ENCODE measurements at places on chromosomes 4 and X.

- no peak for DNase-seq
Measured at GRCh38 chr4:83408908-83409307, 46.7 kb downstream of the HELQ start.

GRCh38 chr4:82715731-82716617, 82.6 kb downstream of the SCD5 start:
- no peak for DNase-seq

DNA sequence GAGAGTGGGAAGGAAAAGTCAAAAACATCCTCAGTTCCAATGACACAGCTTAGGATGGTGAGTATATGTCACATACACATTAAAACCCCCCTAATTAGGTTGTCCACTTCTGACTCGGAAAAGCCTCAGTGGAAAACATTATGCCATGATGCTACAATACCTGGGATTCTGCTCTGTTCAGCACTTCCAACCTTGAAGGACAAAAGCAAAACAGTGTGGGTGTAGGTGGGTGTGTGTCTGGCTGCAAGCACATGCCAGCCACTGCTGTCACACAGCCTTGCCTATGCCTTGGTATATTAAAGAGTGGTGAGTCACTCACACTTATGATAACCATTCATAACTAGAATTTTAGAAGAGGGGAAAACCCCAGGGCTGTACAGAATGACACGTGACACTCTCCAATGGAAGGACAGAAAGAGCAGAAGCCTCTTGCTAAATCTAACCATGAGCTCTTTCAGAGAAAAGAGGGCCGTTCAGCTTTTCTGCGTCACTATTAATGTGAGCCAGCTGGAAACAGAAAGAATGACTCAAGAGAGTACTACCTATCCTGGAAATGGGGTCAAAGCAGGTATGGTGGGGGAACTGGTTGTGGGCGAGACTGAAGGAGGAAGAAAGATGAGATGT, 159.6 kb downstream of the TET2 start:
- DNase-seq: no peak

- no peak for DNase-seq
Measured at GRCh38 chr4:160265014-160265413, 1162.1 kb downstream of the RAPGEF2 start.

GRCh38 chr4:137238456-137239162, 293.7 kb downstream of the PCDH18 start:
- no peak for DNase-seq

DNA sequence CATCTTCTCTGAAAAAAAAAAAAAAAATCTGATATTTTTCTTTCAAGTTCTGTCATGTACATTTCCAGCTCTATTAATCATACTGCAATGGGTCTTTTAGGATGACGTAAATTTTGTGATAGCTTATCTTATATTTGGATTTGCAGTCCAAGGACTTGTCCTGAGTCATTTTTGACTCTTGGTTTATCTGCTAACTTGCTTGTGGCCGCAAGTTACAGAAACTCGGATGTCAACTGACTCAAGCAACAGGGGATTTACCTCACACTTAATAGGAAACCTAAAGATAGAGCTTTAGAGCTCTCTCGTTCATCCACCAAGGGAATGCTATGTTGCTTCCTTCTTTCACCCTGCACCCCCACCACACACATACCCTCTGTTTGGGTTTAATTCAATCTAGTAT, 1433.8 kb upstream of the TENM3 start:
- DNase-seq: no peak

GRCh38 chr4:105634402-105635080, 73.9 kb downstream of the INTS12 start:
- DNase-seq: no peak

GRCh38 chr4:147942729-147943128, 210.8 kb downstream of the ARHGAP10 start:
- DNase-seq: no peak

DNA sequence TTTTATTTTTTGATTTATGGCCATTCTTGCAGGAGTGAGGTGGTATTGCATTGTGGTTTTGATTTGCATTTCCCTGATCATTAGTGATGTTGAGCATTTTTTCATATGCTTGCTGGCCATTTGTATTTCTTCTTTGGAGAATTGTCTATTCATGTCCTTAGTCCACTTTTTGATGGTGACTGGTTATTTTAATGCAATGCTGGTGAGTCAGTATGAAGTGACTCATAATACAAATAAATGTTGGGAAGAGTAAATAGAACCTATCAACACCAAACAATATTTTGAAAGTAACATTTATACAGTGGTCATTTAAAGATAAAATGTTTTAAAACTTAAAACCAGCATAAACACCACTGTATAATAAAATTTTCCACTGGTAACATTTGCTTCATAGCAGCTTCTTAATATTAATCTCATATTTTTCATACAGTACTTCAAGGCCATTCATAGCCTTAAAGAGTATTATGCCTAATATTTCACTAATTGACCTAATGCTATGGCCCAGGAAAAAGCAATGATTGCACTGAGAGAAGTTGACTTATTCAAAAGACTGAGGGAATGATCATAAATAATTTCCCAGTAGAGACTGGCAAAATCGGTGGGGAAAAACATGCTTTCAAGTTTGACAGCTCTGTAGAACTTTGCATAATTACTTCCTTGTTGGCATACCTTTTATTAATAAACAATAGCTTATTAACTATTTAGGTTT, 33.9 kb downstream of the CASK start:
- DNase-seq: no peak

DNA sequence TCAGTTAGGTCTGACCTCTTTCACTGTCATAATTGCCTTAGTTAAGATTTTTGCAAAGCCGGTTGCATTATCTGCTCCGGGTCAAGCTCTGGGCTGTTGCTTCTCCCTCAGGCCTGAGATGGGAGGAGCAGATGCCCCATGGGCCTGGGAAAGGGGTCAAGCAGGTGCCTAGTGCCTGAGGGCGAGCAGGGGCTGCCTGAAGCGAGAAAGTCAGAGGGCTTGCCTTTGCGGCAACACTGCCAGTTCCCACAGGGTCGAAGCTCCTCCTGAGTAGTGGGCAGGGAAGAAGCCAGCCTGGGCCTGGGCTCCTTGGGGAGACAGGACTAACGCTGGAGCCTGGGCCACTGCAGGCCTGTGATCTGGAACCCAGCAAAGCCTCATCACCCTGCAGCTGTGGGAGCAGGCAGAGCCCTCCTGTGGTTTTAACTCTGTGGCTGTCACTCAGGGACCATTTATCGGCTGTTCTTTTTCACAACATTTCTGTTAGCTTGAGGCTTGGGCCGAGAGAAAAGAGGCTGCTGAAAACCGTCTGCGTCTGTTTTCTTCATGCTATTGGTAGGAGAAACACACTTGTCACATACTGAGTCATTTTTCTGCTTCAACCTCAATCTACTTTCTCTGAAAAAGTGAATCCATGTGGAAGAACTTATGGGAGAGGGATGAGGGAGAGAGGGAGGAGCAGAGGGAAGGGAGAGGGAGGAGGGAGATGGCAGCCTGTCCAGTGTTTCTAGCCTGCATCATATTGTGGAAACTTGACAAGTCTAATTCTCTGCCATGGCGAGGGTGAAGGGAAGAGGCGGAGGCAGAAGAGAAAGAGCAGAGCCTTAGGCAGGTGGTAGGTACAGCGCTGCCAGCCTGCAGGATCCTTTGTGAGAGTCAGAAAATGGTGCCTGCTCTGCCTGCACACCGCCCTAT, 68.4 kb downstream of the RHOH start:
- no peak for DNase-seq

DNA sequence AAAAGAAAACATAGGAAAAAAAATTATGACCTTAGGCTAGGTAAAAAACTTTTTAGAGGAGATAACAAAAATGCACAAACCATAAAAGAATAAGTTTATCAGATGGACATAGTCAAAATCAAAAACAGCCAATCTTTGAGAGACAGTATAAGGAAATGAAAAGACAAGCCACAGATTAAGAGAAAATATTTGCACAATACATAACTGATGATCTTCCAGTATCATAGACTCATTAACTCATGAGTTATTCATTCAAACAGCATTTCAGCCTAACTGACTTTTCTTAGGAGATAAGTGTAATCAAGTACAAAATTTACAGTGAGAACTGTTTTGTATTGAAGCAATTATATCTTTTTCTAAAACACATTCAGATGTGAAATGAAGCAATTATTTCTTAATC, 183.8 kb downstream of the FBXO8 start:
- no peak for DNase-seq

DNA sequence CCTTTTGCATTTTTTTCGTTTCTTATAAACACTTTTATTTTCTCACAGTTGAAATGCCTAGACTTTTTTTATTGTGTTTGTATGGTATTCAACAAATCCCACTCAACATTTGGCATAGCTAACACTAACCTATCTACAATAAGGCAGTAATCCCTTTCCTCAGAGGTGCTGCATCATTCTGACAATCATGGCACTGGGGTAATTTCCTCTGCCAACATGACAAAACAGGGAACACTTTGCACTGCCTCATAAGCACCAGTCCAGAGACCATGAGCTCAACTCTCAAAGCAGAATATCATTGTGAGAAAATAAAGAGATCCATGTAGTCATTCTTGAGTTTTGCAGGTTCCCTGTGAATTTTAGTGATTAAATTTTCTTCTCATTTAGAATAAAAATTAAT, 183.8 kb upstream of the INTU start:
- no peak for DNase-seq

DNA sequence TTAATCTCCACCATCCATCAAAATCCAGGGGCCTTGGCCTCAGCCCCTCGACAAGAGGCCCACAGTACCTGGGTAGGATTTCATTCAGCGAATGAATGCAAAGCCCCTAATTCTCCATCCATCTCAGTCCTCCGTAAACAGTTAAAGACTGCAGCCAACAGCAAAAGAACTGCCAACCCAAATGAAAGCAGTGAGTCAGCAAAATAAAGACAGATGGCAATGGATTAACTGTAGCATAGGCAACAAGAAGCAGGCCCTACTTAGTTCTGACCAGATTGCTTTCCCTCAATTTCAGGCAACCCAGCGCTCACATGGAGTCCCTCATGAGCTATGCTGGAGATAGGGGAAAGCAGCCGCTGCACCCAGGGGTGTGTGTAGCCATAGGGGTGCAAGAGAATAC, 21.4 kb downstream of the PLAC1 start:
- no peak for DNase-seq

- no peak for DNase-seq
Measured at GRCh38 chrX:18883234-18883960, 100.5 kb downstream of the PHKA2 start.

GRCh38 chrX:51496501-51497291, at the start of gene NUDT11:
Gene NUDT11, minus strand, starts transcription at chrX:51496592. Its CDS starts 148 bp downstream, at chrX:51496444.
- DNase-seq: peak; percentile 74

GRCh38 chrX:55452833-55453124, 852 bp downstream of the MAGEH1 start:
- DNase-seq: no peak

- no peak for DNase-seq
Measured at GRCh38 chr4:122810669-122811068, 16.0 kb upstream of the FGF2 start.

GRCh38 chrX:11105080-11105479, 6.1 kb upstream of the HCCS start:
- DNase-seq: no peak

- DNase-seq: no peak
Measured at GRCh38 chr4:28772066-28772465, 1911.4 kb downstream of the STIM2 start.

DNA sequence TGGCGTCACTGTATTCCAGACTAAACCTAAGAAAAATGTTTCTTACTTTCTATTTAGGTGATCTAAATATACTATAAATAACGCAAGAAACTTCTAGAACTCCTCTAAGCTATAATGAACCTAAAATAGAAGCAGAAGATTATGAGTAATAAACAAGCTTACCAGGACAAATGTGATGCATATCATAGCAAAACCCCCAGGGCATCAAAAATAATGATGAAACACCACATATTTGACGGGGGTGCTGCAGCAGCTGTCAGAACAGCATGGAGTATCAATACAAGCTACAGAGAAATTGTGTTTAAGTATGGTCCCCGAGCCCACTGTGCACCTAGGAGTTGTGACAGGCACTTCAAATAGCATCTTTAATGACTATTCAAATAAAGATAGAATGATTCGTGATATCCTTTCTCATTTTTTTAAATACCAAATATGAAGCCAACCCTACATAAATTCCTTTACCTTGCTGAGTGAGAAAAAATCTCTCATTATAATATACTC, 337.3 kb downstream of the CENPC start:
- no peak for DNase-seq

DNA sequence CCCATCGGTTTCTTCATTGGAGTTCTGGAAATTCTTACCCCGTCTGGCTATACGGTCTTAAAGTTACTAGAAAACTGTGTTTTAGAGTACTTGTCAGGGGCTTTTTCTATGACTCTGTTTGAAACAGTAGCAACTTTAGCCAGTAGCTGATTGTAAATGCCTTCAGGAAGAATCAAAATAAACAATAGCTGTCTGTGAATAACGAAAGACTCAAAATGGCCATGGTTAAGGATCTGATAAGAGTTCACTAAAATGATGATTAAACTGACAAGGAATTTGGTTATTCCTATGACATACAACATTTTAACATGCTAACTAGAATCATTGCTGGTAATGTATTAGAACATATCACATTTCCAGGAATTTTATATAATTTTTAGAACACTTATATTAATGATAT, 191.0 kb downstream of the EVC2 start:
- no peak for DNase-seq

GRCh38 chr4:26859762-26860156, 882 bp upstream of the STIM2 start:
- no peak for DNase-seq

DNA sequence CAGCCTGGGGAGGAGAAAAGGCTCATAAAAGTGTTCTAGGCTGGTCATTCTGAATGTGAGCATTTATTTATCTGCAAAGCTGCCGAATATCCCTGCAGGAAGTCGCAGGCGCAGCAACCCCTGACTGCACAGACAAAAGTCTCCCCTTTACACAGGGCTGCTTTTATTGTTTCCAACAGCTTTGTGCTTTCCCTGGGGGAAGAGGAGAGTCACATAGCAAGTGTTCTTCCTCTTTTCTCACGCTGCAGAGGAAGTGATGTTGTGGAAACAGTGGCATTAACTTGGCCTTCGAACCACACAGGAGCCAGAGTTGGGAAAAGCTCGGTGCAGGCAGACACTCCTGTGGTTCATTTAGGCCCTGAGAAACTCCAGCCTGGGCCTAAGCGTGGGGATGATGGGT, 81.5 kb upstream of the BCOR start:
- no peak for DNase-seq

DNA sequence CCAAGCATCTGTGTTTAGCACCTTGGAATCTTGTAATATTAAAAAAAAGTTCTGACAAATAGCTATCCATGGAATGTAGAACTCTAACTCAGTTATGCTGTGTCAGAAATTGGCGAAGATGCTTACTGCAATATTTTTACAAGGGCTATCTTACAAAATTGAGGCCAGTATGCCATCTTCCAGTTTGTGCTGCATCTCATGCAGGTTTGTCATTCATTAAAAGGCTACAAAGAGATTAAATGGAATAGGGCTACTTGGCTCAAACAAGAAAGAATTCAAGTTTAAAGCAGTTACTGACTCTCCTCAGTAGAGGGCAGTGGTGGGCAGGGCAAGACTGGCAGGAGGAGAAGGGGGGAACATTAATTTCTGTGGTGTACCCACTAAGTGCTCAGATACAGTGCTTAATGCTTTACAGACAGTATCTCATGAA, 66.5 kb downstream of the SHROOM4 start:
- no peak for DNase-seq

- no peak for DNase-seq
Measured at GRCh38 chrX:118373538-118373937, 27.6 kb downstream of the WDR44 start.

Measured in coronary artery (tissue), 2 donors.